NCI-H146 (cell line): ENCODE measurements at places on chromosomes 6 and 20.

GRCh38 chr6:157951828-157952227 is 29.8 kb upstream of the SYNJ2 start:
- no peak for DNase-seq

GRCh38 chr20:63692436-63693082 is 3.9 kb upstream of the TNFRSF6B start:
- DNase-seq = no peak

- no peak for DNase-seq
Measured at GRCh38 chr6:90387826-90388225, 91.2 kb upstream of the BACH2 start.

DNA sequence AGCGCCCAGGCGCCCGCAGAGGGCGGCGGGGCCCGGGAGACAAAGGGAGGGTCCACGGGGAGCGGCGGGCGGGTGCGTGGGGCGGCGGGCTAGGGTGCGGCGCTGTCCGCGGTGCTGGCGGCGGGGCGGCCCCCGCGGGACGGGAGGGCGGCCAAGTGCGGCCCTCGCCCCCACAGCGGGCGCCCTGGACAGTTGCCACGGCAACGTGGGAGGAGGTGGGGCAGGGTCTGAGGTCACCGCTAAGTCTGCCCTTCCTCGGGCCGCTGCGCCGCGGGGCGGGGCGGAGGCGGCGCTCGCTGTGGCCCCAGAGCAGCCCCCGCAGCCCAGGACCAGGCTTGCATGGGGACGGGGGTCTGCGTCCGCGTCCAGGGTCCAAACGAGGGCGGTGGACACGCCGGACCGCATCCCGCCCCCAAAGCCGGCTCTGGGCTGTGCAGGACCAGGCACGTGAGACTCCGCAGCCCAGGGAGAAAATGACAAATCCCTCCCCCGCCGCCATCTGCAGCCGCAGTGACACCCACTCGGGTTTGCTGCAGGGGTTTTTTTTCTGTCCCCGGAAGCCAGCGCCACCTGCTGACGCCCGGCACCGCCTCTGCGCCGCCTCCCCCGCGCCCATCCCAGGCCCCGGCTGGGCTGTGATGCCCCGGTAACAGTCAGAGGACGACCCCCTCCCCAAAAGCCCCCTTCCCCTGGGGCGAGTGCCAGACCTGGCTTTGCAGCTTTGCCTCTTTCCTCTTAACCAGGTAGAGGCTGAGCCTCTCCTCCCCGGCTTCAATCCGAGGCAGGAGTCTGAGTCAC is 36.8 kb downstream of the YTHDF1 start:
- peak; percentile 71 for DNase-seq

- DNase-seq = no peak
Measured at GRCh38 chr6:111986651-111987050, 67.3 kb upstream of the CCN6 start.
